ENCODE measurements at places on chromosomes 2 and 18. TPM values are rescaled to one million over a fixed set of nuclear protein-coding genes. Genes with fewer than 3 reads are reported as not detected.

- DNase-seq, result no peak
Observed at GRCh38 chr2:60819155-60819862, 62.1 kb upstream of the REL start.

Gene TMEM200C
- total RNA-seq, result 3.7 TPM

GRCh38 chr2:56191617-56192016 lies 7.8 kb downstream of the CCDC85A start:
- peak; percentile 51 for DNase-seq

- no peak for DNase-seq
Observed at GRCh38 chr18:55587418-55588110, 428 bp downstream of the TCF4 start.

Gene C2orf66
- total RNA-seq, result not detected

Gene CD8B2
- total RNA-seq, result not detected

DNA sequence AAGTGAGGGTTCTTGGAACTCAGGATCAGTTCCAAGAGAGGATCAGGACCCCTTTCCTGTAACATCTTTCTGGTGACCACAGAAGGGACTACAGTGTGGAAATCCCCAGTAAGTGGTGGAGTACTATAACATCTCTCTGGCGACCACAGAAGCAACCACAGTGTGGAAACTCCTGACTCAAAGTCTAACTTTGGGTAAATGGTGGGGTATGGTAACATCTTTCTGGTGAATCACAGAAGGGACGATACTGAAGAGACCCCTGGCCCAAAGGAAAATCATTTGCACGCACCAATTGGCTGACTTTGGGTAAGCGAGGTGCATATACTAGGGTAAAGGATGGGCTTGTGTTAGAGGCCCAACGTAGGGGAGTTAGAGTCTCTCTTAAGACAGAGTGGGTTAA lies 56.3 kb upstream of the GULP1 start:
- DNase-seq, result no peak

DNA sequence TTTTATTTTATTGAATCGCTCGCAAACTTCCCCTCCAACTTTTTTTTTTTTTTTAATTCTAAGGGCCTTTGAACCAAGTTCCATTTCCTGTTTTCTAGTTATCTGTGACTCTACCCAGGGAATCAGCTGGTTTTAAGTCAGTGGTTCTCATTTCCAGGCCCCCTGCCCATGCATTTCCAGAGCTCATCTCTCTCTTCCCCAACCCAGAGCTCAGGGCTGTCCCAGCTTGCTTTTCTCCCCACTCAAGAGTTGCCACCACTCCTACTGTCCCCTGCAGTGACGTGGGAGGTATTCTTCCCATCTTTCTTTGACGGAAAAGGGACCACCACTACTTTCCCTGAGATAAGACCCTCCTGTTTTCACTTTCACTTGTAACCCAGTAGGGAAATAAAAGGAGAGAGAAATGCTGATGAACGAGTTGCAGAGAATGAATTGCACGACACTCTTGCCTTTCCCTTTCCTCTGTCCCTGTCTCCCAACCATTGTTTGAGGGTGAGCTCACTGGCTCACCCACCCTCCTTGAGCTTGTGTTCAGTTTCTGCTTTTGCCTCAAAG lies 42.1 kb downstream of the TET3 start:
- no peak for DNase-seq

GRCh38 chr18:80175451-80176204 lies 66.6 kb downstream of the ADNP2 start:
- DNase-seq, result no peak

DNA sequence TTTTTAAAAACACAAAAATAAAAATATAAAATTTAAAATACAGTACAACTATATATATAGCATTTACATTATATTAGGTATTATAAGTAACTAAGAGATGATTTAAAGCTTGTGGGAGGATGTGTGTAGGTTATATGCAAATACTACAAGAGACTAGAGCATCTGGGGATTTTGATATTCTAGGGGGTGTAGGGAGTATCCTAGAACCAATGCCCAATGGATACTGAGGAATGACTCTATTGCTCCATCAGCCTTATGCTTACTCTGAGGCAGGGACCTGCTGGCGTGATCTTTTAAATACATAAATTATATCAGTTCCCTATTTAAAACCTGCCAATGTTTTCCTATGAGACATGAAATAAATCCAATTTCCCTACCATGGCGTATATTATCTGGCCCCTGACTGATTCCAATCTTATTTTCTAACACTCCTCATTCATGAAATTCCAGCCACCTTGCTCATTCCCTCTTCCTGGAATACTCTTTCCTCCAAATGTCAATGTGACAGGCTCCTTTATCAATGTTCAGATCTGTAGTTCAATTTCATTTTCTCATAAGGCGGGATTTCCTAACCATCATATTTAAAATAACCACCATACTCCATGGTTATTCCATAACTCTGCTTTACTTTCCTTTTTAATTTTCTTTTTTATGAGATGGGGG lies 22.2 kb downstream of the SP3 start:
- DNase-seq, result no peak

DNA sequence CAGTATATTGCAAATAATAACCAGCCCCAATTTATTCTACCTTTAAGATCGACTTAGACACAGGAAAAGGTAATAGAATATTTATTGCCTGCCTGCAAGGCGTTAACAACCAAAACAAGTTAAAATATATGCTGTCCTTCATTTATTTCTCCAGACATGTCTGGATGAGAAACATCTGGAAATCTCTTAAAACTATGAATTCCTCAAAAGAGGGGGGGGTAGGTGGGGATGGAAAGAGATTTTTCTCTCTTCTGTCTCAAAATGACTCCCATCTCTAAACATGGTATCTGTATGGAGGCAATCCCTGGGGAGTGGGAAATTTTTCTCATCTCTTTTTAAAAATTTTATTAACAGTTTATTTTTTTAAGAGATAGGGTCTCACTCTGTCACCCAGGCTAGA lies 113.0 kb downstream of the CDH2 start:
- no peak for DNase-seq

DNA sequence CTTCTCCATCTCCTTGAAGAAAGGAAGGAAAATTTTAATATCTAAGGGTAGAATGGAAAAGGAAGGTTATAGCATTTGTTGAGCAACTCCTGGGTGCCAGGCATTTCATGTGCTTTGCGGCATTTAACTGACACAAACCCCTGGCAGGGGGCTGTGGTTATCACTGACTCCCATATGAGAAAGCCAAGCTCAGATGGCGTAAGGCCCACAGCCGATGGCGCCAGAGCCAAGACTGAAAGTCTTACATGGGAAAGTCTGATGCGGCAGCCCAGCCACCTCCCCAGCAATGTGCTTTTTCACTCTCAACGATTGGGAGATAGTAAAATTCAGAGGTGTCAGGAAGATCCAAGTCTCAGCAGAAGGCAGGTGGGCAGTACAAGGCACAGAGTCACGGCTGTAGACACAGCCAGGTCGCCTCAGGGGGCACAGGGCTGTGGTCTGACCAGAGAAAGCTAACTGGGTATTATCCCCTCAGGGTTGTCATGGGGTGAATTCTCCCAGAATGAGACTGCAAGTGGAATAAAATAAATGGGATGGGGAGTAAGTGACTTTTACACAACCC lies 324.2 kb upstream of the NCKAP5 start:
- no peak for DNase-seq

Gene LHCGR
- total RNA-seq, result not detected

DNA sequence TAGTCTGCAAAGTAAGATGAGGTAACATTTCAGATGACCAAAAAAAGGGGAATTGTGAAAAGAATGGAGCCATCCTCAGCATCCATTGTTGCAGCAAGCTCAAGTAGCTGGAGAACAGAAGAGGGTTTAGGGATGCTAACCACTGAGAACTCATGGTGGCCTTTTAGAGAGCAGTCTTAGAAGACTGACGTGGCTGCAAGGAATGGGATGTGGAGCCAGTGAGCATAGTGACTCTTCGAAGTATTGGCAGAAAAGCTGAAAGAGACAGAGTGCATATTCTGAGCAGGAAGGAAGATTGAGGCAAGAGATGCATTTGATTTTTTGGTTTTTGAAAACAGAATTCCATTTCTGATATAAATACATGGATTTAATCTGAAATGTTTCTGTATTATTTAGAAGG lies 151.2 kb downstream of the UBE2E3 start:
- DNase-seq, result no peak

DNA sequence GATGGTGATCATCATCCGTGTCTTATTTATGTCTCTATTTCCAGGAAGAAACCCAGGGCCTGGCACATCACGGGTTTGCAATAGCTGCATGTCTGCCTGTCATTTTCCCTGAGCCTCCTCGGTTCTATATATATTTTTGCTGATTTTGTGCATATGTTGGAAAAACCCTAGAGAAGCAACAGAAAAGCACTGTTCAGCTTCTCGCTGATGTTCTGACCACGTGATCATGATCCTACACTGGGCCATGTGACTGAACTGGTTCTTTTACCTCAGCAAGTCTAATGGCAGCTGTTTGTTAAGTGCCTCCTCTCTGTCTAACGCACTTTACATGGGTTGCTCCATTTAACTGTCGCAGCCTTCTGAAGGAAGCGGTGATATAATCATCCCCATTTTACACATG lies 71.3 kb downstream of the CMPK2 start:
- no peak for DNase-seq
